Stimulated activated CD4-positive, alpha-beta T cell treated with anti-CD3 and anti-CD28 coated beads, Interleukin-4, amount 100 ng/mL, for 4 hours (primary cell): ENCODE measurements at places on chromosomes 3 and 15.

DNA sequence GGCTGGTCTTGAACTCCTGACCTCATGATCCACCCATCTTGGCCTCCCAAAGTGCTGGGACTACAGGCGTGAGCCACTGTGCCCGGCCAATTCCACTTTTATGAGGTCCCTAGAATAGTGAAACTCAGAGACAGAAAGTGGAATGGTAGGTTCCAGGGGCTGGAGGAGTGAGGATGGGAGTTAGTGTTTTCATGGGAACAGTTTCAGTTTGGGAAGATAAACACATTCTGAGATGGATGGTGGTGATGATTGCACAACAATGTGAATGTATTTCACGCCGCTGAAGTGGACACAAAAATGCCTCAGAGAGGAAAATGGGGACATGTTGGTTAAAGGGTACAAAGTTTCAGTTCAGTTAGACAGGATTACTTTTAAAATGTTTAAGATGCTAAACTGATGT lies 22.5 kb upstream of the HDAC11 start:
- DNase-seq = no peak

GRCh38 chr15:59879506-59880265 lies 124.4 kb upstream of the FOXB1 start:
- DNase-seq = no peak

DNA sequence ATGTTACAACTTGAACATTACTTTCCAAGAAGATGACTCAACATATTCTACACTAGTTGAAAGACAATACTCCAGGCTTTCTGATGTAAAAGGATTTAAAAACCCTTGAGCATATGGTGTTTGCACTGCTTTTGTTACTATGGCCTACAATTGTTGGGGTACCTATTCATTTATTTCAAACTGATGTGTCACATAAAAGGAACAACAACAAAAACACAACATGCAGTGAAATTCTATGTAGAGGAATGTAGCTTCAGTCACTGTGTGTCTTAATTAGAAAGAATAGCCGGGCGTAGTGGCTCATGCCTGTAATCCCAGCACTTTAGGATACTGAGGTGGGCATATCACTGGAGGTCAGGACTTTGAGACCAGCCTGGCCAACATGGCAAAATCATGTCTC lies 1.6 kb downstream of the SPATA16 start:
- no peak for DNase-seq

DNA sequence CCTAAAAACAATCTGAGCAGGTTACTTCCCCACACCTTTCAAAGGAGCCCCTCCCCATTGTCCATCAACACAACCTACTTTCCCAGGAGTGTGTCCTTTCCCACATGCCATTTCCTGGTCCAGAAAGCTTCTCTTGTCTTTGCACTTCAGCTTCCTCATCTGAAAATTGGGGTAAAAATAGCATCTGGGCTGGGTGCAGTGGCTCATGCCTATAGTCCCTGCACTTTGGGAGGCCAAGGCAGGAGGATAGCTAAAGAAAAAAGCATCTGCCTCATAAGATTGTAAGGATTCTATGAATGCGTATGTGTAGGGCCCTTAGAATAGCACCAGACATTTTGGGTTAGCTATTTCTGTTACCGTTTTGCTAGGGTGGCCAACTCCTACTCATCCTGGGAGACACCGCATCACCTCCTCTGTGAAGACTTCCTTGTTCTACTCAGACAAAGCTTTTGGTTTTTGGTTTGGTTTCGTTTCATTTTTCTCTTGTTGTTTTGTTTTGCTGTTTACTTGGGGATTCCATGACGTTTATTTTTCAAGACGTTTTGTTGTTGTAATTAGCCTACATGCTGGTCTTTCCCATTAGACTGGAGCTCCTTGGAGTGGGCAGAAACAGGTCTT lies 224.4 kb upstream of the TLE3 start:
- no peak for DNase-seq

DNA sequence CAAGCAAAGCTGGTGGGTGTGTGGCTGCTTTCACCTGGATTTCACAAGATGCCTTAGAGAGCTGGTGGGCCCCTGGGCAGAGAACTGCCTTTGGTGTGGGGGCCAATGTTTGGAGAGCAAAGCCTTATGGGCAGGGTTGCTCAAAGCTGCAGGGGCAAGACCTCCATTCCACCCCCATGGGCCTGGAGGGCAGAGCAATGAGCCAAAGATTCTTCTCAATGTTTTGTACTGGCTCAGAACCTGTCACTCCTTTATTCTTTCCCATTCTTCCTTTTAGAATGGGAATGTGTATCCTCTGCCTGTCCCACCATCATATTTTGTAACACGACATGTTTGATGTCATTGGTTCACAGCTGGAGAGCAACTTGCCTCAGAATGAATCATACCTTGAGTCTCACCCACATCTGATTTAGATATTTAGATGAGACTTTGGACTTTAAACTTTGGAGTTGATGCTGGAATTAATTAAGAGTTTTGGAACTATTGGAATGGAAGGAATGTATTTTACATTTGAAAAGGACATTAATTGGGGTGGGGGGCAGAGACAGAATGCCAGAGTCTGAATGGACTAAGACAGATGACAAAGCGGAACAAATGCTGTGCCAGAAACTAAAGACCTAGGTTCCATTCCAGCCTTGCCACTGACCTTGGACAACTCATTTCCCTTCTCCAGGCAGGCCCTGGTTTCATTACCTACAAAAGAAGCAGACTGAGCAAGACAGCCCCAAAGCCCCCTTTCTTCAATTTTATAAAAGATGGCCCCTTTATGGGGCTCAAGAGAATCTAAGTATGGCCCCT lies 72.9 kb downstream of the DAPK2 start:
- no peak for DNase-seq

- no peak for DNase-seq
Observed at GRCh38 chr15:50190166-50190570, 8.2 kb downstream of the SLC27A2 start.

DNA sequence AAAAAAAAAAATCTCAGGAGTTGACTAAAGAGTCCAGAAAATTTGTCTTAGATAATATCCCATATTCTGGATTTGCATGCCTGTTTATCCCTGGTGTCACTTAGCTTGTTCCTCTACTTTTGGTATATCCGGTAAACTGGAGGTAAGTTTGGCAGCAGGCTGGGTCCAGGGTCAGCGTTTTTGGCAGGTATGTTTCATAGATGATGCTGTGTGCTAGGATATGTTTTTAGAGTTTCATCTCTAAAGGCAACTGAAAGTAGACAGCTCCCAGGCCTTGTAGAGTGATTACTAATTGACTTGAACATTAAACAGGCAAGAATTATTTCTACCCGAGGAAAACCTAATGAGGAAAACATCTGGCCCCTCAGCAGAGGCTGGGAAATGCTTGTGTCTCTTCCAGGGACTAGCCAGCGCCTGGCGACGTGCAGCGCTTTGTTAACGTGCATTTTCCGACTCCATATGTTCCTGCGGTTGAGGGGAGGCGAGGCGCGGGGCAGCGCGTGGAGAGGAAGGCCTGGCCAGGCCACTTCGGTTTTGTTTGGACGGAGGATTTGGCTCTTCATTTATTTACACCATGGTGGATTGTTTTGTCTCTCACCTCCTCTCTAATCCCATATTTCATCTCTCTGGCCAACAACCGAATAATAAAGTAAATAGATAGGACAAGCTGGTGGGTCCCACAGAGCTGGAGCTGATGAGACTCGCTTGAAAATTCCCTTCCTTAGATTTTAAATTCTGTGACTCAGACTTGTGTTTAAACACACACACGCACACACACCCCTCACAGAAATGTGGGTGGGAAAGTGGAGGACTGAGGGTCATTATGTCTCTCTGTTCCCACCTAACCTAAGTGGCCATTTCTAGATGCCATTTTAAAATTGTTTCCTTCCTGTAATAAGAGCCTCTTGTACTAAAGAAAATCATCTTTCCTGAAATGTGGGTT lies 65.3 kb downstream of the ASB7 start:
- DNase-seq = no peak

DNA sequence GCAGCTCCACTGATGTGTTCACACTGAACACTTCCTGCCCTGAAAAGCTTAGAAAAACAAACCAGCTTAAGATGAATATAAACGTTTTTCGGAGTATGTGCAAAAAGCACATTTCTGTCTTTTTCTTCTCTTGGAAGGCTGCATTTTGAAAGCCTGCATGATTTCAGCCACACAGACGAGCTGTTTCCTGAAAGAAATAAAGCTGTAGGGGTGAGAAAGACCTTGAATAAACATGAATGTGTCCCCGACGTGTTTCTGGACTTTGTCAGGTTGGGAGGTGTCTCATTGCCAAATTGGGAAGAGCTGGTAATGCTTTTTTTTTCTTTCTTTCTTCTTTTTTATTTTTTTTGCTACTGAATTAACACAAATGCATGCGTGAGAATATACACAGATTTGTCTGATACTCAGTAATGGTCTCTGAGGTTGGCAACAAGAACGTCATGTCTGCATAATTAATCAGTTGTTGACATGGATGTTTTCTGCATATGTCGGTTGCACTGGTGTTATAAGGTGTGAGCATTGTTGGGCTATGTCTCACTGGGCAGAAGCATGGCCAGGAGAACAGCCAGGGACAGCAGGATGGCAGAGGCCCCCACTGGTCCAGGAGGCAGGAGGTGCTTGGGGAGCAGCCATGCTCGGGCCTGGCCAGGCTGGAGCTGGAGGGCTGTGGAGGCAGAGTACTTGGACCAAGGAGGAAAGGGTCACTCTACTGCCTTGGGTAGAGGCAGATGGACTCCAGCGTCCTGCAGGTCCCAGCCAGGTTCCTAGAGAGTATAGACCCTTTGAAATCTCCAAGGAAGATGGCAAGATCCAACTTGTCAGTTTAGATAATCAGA lies 39.0 kb downstream of the ADAMTSL3 start:
- no peak for DNase-seq

GRCh38 chr3:107241217-107241616 lies 136.0 kb upstream of the CCDC54 start:
- DNase-seq = no peak
